ENCODE measurements at places on chromosomes 4 and X.

DNA sequence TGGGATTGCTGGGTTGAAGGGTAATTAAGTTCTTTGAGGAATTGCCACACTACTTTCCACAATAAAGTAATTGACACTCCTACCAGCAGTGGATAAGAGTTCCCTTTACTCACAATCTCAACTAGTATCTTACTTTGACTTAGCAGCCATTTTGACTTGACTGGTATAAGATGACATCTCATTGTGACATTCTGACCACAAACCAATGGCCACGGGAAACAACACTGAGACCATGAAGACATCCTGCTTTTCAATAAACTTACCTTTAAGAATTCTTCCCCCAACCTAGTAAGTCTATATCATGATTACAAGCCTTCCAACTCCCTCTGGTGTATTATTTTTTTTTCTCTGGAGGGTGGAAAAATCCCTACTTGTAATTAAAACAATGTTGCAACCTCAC, 66.9 kb upstream of the WDR1 start:
- no peak for DNase-seq

DNA sequence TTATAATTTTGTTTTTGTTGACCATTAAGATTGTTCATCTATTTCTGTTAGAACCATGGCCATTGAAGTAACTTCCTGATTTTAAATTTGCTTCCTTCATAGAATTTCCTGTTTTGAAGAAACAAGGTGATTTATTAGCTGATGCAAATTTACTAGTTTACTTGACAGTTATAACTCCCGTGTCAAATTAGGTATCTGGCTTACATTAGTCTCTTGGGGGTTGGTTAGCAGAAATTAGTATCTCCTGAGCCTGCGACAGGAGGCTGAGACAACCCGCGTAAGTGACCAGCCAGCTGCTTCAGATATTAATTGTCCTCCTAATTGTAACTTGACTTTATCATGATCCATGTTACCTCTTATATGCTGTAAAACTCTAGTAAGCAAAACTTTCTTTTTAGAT, 154.3 kb downstream of the CFAP299 start:
- DNase-seq = peak; percentile 23

GRCh38 chr4:142452161-142452855, 393.8 kb downstream of the INPP4B start:
- DNase-seq = no peak

DNA sequence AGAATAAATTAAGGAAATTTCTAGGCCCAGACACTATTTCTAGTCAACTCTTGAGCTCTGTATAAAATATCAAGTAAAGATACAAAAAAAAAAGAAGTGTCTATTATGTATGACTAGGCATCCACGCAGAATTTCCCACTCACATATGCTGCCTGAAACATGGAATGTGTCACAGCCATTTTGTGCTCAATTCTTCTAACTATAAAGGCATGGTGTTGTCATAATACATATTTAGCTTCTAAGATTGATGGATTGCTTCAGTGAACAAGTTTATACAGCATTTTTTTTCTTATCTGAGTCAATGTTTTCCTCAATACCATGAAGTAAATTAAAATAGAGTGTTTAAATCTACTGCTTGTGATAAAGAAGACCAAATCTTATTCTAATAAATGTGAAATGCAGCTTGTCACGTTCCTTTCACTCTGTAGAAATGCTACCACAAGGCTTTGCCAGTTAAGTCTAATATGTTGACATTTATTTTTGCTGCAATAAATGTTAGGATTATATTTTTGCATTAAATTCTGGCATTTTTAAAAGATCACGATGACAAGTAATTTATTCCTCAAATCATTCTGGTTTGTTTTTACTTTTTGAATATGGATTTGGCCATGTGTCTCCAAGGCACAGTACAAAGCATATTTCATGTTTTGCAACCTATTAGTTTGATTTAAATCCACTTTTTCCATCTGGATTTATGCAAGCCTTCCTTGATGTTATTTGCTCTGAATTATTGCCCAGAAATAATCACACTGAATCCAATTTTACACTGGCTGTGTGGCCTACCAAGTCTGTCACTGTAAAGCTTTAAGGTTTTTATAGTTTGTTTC, 1829.0 kb upstream of the PCDH7 start:
- DNase-seq = no peak

Data from NCI-H1417 (cell line).